ENCODE measurements at places on chromosomes 5 and 9. TPM values are rescaled to one million over a fixed set of nuclear protein-coding genes. Genes with fewer than 3 reads are reported as not detected.

GRCh38 chr5:80874162-80874561 lies 86.0 kb upstream of the RASGRF2 start:
- DNase-seq = no peak
- H3K27me3 ChIP-seq = no peaks in the 10 kb centered on the region
- no peak overlapping the region for H3K4me3 ChIP-seq
- no peaks in the 10 kb centered on the region for H3K4me1 ChIP-seq
- H3K27ac ChIP-seq = no peak overlapping the region
- no peaks in the 10 kb centered on the region for H3K36me3 ChIP-seq

- H3K4me1 ChIP-seq = peaks cover 33% of the 10 kb centered on the region
- peak within 1 kb of the TSS; percentile 81 for H3K4me3 ChIP-seq
- peak within 1 kb of the TSS; percentile 95 for H3K27ac ChIP-seq
- H3K27me3 ChIP-seq = no peaks in the 10 kb centered on the region
- peak; percentile 70 for DNase-seq
Observed at GRCh38 chr9:69324549-69325401, at the start of gene ENTREP1. TSS of gene ENTREP1 (plus strand) at chr9:69325215. CDS start at chr9:69325310, 95 bp downstream.

The CDH6 gene
- 1.0 TPM for total RNA-seq

The PPP3R2 gene
- not detected for total RNA-seq

The PCDHA1 gene
- not detected for total RNA-seq

DNA sequence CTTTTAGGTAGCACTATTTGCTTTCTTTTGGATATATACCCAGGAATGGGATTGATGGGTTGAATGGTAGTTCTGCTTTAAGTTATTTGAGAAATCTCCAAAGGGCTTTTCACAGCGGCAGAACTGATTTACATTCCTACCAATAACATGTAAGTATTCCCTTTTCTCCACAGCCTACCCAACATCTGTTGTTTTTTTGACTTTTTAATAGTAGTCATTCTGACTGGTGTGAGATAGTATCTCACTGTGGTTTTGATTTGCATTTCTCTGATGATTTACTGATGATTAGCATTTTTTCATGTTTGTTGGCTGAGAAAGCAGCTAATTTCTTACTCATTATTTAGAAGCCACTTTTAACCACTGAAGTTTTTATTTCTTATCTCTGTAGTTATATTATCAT lies 221.1 kb upstream of the ACTBL2 start:
- H3K36me3 ChIP-seq = no peaks in the 10 kb centered on the region
- DNase-seq = no peak
- no peak overlapping the region for H3K27ac ChIP-seq
- H3K4me1 ChIP-seq = no peaks in the 10 kb centered on the region

DNA sequence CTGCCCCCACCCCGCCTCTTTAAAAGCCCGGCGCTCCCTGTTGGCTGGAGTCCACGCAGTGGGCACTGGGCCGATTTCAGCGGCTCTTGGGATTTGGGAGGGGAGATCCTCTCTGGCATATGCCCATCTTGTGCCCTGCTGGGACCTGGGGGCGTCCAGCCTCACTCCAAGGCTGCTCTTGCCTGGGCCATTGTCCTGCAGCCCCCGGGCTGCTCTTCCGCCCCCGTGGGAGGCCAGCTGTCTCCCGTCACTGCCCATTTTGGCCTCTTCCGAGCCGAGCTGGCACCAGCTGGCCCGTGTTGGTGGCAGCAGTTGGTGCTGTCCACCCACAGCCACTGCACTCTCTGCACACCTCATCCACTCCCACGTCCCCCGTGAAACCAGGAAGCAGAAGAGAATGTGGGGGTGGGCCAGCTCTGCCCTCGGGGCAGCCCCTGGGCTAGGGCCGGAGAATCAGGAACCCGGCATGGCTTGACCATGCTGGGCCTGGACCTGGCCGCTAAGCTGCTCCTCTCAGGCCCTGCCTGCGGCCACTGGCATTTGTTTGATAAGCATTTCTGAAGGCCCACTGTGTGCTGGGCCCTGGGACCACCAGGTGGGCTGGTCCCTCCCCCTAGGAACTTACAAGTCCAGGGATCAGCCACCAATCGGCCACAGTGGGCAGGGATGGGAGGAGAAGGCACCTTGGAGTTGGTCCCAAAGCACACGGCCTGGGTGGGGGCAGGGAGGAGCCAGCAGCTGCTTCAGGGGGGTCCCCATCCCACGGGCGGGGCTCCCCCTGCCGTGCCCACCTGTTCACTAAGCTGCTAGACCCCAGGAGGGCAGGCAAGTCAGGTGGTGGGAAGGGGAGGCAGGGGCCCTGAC lies 2.2 kb downstream of the C8G start:
- no peak for DNase-seq
- peaks cover 8% of the 10 kb centered on the region for H3K36me3 ChIP-seq
- no peak overlapping the region for H3K4me3 ChIP-seq
- H3K27me3 ChIP-seq = no peaks in the 10 kb centered on the region

DNA sequence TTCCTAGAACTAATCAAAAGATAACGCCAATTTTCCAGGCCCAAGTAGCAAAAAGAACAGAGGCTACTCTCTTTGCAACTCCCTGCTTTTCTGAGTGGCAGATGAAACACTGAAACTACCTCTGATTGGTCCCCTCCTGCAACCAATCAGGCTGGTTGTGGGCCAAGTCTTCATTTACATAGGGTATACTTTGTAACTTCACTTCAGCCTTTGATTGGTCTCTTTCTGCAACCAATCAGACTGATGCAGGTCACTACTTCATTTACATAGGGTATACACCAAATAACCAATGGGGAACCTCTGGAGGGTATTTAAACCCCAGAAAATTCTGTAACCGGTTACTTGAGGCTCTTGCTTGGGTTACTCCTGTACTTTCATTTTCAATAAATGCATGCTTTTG lies 289.6 kb downstream of the MED10 start:
- no peak overlapping the region for H3K27ac ChIP-seq
- no peak overlapping the region for H3K4me3 ChIP-seq
- H3K27me3 ChIP-seq = no peaks in the 10 kb centered on the region
- H3K36me3 ChIP-seq = no peaks in the 10 kb centered on the region

The AUH gene
- total RNA-seq = 17.1 TPM

- no peak overlapping the region for H3K27ac ChIP-seq
- no peaks in the 10 kb centered on the region for H3K36me3 ChIP-seq
- H3K27me3 ChIP-seq = no peaks in the 10 kb centered on the region
- H3K4me3 ChIP-seq = no peak overlapping the region
Observed at GRCh38 chr5:54905246-54905795, 80.1 kb downstream of the ESM1 start.

GRCh38 chr5:159660401-159660800 lies 255.9 kb upstream of the ADRA1B start:
- H3K27ac ChIP-seq = no peak overlapping the region
- no peaks in the 10 kb centered on the region for H3K27me3 ChIP-seq
- DNase-seq = no peak
- no peaks in the 10 kb centered on the region for H3K4me1 ChIP-seq

The MARCOL gene
- not detected for total RNA-seq

GRCh38 chr9:112809351-112809848 lies 58.8 kb downstream of the SNX30 start:
- no peak for DNase-seq
- H3K27ac ChIP-seq = no peak overlapping the region

GRCh38 chr5:179131321-179131835 lies 71.2 kb downstream of the ZNF354C start:
- H3K4me3 ChIP-seq = no peak overlapping the region
- no peak for DNase-seq
- no peaks in the 10 kb centered on the region for H3K36me3 ChIP-seq
- no peak overlapping the region for H3K27ac ChIP-seq
- no peaks in the 10 kb centered on the region for H3K4me1 ChIP-seq
- H3K27me3 ChIP-seq = no peaks in the 10 kb centered on the region

DNA sequence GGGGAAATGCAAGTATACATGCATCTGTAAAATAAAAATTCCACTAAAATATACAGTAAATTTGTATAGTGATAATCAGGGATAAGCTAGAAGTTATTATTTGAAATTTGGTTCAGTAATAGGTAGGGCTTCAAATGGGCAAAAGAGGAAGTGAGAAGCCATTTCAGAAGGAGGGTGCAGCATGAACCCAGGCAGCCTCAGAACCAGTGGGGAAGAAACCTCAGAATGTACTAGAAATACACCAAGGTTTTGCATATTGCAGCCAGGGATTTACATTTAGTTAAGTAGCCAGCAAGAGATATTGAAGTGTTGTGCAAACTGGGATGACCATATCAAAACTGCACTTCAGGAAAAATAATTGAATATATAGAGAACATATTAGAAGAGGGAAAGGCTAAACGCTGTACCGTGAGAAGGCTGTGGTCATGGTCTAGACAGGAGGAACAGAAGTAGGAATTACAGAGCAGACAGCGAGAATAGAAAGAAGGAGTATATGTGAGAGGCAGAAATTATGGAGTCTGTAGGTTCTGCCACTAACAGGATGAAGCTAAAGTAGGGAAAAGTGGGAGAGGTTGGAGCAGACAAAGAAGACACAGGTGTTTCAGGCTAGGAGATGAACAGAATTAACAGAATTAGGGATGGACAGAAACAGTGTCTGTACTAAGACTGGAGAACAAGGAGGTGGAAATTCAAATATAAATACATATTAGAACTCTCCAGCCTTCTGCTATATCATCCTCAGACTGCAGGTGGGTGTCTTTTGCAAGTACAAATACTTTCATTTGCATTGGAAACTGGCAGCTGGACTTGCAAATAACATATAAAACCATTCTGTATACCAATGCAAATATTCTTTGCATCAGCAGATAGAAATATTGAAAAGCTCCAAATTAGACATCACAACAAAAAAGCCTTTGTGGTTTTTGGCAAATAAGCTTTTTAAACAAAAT lies 335.6 kb downstream of the ZNF608 start:
- no peak overlapping the region for H3K4me3 ChIP-seq
- H3K36me3 ChIP-seq = no peaks in the 10 kb centered on the region
- H3K4me1 ChIP-seq = no peaks in the 10 kb centered on the region
- no peak overlapping the region for H3K27ac ChIP-seq
- DNase-seq = no peak
- H3K27me3 ChIP-seq = no peaks in the 10 kb centered on the region

- no peak overlapping the region for H3K4me3 ChIP-seq
- DNase-seq = peak; percentile 52
- H3K27ac ChIP-seq = no peak overlapping the region
- no peaks in the 10 kb centered on the region for H3K27me3 ChIP-seq
Observed at GRCh38 chr9:84953797-84954705, 284.5 kb downstream of the NTRK2 start.

GRCh38 chr5:135454946-135455345 lies 2.8 kb upstream of the TIFAB start:
- no peaks in the 10 kb centered on the region for H3K27me3 ChIP-seq
- no peak overlapping the region for H3K4me3 ChIP-seq
- no peaks in the 10 kb centered on the region for H3K36me3 ChIP-seq
- no peak overlapping the region for H3K27ac ChIP-seq

- H3K4me3 ChIP-seq = no peak overlapping the region
- no peaks in the 10 kb centered on the region for H3K27me3 ChIP-seq
- no peak for DNase-seq
- no peaks in the 10 kb centered on the region for H3K4me1 ChIP-seq
- no peaks in the 10 kb centered on the region for H3K36me3 ChIP-seq
Observed at GRCh38 chr9:1995084-1995483, 20.1 kb upstream of the SMARCA2 start.

The HTR1A gene
- not detected for total RNA-seq

DNA sequence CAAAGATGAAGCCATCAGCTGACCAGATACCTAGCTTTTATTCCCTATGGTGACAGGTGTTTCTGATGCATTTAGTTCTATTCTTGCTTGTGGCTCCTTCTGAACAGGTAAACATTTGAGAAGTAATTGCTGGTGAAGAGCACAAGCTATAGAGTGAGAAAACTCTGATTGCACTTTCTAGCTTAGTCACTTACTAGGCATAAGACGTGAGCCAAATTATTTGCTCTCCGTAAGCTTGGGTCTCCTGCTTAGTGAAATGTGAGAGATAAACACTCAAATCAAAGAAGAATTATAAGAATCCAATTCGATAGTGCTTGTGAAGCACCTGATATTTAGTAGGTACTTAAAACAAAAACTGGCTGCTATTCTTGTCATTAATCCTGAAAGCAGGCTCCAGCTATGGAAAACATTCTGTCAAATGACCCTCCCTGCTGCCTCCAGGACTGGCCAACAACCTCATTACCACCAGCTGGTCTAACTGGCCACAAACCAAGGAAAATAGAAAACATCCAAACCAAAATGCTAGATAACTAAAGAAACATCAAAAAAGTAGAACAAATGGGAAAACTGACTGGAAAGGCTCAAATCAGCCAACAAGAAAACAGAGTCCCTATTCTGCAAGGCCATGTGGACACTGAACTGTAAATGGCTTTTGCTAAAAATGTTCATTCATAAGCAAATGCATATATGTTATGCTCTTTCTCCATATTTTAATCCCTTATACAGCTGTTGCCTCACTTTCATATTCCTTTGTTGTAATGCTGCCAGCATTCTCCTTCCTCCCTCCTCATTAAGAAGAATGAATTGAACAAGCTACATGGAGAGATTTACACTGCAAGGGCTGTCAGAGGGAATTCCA lies 616.1 kb downstream of the DTWD2 start:
- H3K27ac ChIP-seq = no peak overlapping the region
- no peaks in the 10 kb centered on the region for H3K27me3 ChIP-seq
- H3K36me3 ChIP-seq = no peaks in the 10 kb centered on the region
- no peak for DNase-seq
- no peak overlapping the region for H3K4me3 ChIP-seq
- no peaks in the 10 kb centered on the region for H3K4me1 ChIP-seq

GRCh38 chr9:137269231-137269772 lies 8.2 kb upstream of the TOR4A start:
- peaks cover 38% of the 10 kb centered on the region for H3K36me3 ChIP-seq
- peaks cover 24% of the 10 kb centered on the region for H3K4me1 ChIP-seq
- no peaks in the 10 kb centered on the region for H3K27me3 ChIP-seq
- DNase-seq = peak; percentile 67
- H3K27ac ChIP-seq = peak overlapping the region; percentile 92

The CNTFR gene
- total RNA-seq = 146 TPM

- no peak overlapping the region for H3K27ac ChIP-seq
- no peaks in the 10 kb centered on the region for H3K4me1 ChIP-seq
- no peak overlapping the region for H3K4me3 ChIP-seq
Observed at GRCh38 chr9:18371621-18372020, 102.3 kb upstream of the ADAMTSL1 start.

DNA sequence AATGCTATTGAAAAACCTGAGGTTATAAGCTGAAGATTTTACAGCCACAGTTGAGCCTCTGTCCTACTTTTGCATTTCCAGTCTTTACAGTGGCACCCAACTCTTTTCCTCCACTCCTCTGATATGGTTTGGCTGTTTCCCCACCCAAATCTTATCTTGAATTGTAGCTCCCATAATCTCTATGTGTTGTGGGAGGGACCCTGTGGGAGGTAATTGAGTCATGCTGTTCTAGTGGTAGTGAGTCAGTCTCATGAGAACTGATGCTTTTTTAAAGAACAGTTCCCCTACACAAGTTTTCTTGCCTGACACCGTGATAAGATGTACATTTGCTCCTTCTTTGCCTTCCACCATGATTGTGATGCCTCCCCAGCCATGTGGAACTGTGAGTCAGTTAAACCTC lies 646.1 kb upstream of the SEMA6A start:
- no peak for DNase-seq
- H3K36me3 ChIP-seq = no peaks in the 10 kb centered on the region
- H3K4me1 ChIP-seq = no peaks in the 10 kb centered on the region
- no peaks in the 10 kb centered on the region for H3K27me3 ChIP-seq

The C9 gene
- total RNA-seq = 5.3 TPM

- no peaks in the 10 kb centered on the region for H3K27me3 ChIP-seq
- no peak for DNase-seq
- no peak overlapping the region for H3K27ac ChIP-seq
- no peaks in the 10 kb centered on the region for H3K4me1 ChIP-seq
- peak overlapping the region; percentile 35 for H3K4me3 ChIP-seq
Observed at GRCh38 chr5:130836729-130837649, 328.1 kb downstream of the HINT1 start.

The GRIN3A gene
- total RNA-seq = not detected

GRCh38 chr9:91720751-91721705 lies 229.0 kb downstream of the ROR2 start:
- H3K4me3 ChIP-seq = no peak overlapping the region
- no peak overlapping the region for H3K27ac ChIP-seq
- H3K36me3 ChIP-seq = no peaks in the 10 kb centered on the region
- no peaks in the 10 kb centered on the region for H3K4me1 ChIP-seq
- DNase-seq = no peak

Data from gastrocnemius medialis (tissue), 4 donors.